ENCODE measurements at places on chromosomes 5 and 9.

GRCh38 chr9:98709968-98710965 lies 1.5 kb upstream of the GABBR2 start:
- H3K36me3 ChIP-seq: no peaks in the 10 kb centered on the region
- H3K27ac ChIP-seq: no peak overlapping the region
- H3K4me1 ChIP-seq: peaks cover 6% of the 10 kb centered on the region
- H3K4me3 ChIP-seq: no peak overlapping the region

- H3K4me1 ChIP-seq: no peaks in the 10 kb centered on the region
- no peaks in the 10 kb centered on the region for H3K27me3 ChIP-seq
- H3K4me3 ChIP-seq: no peak overlapping the region
These were observed 160.0 kb downstream of the CDH12 start for GRCh38 chr5:22693121-22693520.

- no peak overlapping the region for H3K4me3 ChIP-seq
- no peak for DNase-seq
- H3K36me3 ChIP-seq: no peaks in the 10 kb centered on the region
- peaks cover 23% of the 10 kb centered on the region for H3K4me1 ChIP-seq
These were observed 1.6 kb upstream of the MARCHF6 start for GRCh38 chr5:10351919-10352318.

DNA sequence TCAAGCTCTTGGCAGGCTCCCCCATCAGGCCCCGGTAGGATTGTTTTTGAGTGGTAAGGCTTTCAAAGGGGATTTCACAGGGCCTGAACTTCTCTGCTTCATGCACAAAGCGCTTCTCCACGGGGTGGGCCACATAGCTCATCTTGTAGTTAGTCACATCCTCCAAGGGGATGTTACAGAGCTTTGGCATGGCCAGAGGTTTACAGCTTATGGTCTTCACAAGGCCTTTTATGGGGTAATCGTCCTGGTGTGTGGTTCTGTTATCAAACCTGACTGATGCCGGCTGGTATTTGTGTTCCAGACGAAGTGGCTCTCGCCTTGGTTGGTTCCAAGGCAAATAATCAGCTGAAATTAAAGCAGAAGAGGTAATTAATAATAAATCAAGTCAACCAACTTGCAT lies 104.3 kb downstream of the SAXO1 start:
- H3K4me1 ChIP-seq: no peaks in the 10 kb centered on the region
- no peaks in the 10 kb centered on the region for H3K27me3 ChIP-seq
- no peak overlapping the region for H3K27ac ChIP-seq

DNA sequence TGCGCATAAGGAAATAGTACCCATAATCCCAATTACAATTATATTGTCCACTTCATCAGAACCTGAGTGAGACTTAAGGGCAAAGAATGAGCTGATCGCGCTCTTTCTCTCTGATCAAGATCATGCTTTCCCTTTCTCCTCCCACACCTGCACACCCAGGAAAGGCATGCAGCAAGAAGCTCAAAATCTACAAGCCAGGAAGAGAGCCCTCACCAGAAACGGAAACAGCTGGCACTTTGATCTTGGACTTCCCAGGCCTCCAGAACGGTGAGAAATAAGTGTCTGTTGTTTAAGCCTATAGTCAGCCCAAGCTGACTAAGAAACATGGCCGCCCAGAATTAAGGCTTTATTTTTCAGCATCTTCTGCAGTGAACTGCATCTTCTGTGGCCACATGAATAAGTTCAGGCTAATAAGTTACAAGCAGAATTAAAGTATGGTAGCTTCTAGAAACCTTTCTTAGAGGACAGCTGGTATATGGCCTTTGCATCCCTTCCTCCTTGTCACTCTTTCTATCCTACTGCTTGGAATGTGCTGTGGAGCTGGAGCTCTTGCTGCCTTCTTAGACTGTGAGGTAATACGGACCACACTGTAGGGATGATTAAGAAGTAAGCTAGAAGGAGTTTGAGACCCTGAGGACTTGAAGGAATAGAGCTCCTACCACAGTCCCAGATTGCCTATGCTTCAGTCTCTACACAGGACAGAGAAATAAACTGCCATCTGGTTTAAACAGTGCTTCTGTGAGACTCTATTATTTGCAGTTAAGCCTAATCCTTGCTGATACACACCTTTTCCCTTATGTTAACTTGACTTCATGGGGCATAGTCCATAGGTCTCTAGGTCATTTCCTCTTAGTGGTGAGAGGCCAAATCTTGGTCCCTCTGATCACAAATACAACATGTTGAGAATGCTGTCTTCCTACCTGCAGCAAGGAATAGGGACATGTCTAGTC lies 17.2 kb downstream of the OR2S2 start:
- DNase-seq: no peak
- H3K4me3 ChIP-seq: no peak overlapping the region
- H3K27ac ChIP-seq: peak overlapping the region; percentile 36
- no peaks in the 10 kb centered on the region for H3K27me3 ChIP-seq
- H3K4me1 ChIP-seq: peaks cover 7% of the 10 kb centered on the region

DNA sequence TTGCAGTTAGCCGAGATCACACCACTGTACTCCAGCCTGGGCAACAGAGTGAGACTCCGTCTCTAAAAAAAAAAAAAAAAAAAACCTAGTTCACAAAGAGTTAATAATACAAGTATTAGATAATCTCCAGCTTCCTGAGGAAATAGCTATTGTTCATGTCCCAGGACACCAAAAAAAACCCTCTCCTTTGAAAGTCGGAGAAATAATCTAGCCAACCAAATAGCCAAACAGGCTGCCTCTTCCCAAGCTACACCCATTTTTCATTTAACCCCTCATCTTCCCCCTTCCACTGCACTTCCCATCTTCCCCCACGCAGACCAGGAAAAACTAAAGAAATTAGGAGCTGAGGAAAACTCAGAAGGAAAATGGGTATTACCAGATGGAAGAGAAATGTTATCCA lies 23.6 kb downstream of the CNOT8 start:
- no peaks in the 10 kb centered on the region for H3K4me1 ChIP-seq
- H3K4me3 ChIP-seq: no peak overlapping the region
- H3K27me3 ChIP-seq: no peaks in the 10 kb centered on the region
- DNase-seq: no peak
- no peaks in the 10 kb centered on the region for H3K36me3 ChIP-seq

DNA sequence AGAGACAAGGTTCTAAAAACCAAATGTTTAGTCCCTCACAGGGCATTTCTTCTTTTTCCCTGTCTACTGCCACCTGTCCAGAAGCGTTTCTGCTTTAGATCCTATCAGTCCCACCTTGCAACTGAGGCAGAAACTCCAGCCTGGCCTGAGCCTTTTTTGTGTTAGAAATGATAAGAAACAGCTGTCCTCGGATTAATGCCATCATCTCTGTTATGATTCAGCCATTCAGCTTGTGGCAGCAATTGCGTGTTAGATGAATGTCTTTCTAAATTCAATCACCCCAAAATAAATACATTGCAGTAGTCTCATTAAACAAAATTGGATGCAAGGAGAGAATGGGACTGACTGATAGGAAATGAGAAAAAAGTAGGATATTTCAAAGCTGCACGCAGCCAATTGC lies 28.3 kb upstream of the FRMPD1 start:
- no peaks in the 10 kb centered on the region for H3K4me1 ChIP-seq
- no peak overlapping the region for H3K27ac ChIP-seq
- no peak for DNase-seq
- H3K27me3 ChIP-seq: no peaks in the 10 kb centered on the region
- H3K36me3 ChIP-seq: no peaks in the 10 kb centered on the region

- DNase-seq: peak; percentile 88
- no peak overlapping the region for H3K4me3 ChIP-seq
- H3K4me1 ChIP-seq: peaks cover 3% of the 10 kb centered on the region
- H3K27me3 ChIP-seq: no peaks in the 10 kb centered on the region
- no peaks in the 10 kb centered on the region for H3K36me3 ChIP-seq
- H3K27ac ChIP-seq: peak overlapping the region; percentile 67
These were observed 2.6 kb upstream of the GCNT1 start for GRCh38 chr9:76456202-76456926.

- H3K4me3 ChIP-seq: no peak overlapping the region
- no peaks in the 10 kb centered on the region for H3K27me3 ChIP-seq
- no peak overlapping the region for H3K27ac ChIP-seq
- H3K36me3 ChIP-seq: no peaks in the 10 kb centered on the region
- no peaks in the 10 kb centered on the region for H3K4me1 ChIP-seq
These were observed 6.6 kb upstream of the PRXL2C start for GRCh38 chr9:96661711-96662110.

DNA sequence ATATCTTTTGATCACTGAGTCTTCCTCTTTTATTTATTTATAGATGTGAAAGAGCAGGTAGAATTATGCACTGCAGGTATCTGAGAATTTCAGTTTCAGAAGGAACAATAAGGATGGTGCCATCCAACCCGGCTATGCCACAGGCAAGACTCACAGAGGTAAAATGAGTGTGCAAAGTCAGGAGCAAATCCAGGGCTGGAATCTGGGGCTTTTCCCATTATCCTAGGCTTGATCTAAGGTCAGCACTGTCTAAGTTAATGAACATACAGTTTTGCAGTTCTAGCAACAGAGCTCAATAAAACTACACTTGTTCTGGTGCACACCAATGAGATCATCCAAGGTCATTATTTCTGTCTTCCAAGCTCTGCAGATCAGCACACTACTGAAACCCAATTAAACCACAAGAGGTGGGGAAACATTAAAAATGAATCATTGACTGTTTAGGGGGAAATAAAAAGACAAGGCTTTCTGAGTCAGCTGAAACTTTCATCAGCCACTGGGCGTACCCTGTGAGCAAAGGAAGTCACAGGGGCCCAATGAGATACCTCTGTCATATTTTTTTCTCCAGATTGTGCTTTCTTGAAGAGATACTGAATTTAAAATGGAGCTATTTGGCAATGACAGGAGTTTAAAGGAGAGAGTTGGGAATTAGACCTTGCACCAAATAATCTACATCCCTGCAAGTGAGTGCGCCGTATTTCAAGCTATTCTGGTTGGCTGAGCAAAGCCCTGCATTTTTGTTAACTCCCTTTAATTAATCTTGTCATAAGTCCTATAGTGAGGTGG lies 662.2 kb upstream of the ZNF608 start:
- H3K4me1 ChIP-seq: peaks cover 51% of the 10 kb centered on the region
- H3K27ac ChIP-seq: peak overlapping the region; percentile 80
- DNase-seq: peak; percentile 18

DNA sequence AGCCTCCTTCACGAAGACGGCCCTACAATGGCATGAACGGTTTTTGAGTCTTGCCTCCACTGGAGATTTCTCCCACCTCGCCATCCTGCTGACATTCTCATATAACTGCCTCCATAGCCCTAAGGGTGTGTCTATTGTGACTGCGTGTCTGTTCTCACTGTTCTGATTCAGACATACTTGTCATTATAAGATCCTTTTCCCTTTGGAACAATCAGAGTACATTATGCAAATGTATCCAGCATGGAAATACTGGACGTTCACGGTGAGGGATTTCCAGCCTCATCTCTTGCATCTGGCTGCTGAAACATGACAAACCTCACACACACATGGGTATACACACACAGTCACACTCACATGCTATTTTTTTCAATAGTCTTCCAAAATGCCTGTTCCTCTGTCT lies 402.1 kb downstream of the DIRAS2 start:
- H3K4me1 ChIP-seq: no peaks in the 10 kb centered on the region
- H3K27me3 ChIP-seq: no peaks in the 10 kb centered on the region
- H3K4me3 ChIP-seq: no peak overlapping the region
- no peak for DNase-seq
- H3K36me3 ChIP-seq: no peaks in the 10 kb centered on the region

DNA sequence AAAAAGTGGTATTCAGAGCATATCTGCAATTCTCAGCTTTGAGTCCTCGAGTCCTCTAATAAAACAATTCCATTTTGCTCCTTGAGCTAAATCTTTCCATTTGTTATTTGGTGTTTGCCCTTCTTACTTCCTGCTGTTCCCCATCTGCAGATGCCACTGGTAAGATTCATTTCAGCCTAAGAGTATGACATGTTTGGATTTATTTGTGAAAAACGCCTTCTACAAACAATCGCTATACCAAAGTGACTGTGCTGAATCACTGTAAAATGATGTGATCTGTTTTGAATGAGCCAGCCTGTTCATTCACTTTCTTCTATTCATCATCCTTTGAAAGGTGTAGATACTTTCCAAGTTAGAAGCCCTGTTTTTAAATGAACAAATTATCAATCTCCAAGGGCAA lies 27.7 kb downstream of the KCTD16 start:
- DNase-seq: no peak
- H3K4me3 ChIP-seq: no peak overlapping the region
- H3K36me3 ChIP-seq: no peaks in the 10 kb centered on the region

Data from hepatocyte (in vitro differentiated cells).